ENCODE measurements at places on chromosomes 11 and 22.

DNA sequence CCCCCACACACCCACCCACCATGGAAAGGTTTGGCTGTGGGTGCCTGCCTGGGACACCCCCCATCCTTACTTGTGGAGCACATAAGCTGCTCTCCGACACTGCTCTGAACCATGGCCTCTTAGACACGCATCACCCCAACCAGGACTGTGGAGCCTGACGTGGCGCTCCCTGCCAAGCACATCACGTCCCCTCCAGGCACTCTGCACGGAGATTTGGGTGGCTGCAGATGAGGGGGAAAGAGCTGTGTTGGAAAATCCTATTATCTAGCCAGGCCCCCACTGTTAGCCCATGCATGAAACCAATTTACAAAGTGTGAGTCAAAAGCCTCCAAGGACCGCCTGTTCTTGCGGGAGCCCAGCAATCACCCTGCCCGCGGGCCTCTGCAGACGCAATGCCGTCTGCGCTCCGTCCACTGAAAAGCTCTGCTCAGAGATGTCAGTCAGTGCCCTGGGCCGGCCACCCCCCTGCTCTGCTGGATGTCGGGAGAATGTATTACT lies 163.4 kb upstream of the NECTIN1 start:
- DNase-seq, result no peak

DNA sequence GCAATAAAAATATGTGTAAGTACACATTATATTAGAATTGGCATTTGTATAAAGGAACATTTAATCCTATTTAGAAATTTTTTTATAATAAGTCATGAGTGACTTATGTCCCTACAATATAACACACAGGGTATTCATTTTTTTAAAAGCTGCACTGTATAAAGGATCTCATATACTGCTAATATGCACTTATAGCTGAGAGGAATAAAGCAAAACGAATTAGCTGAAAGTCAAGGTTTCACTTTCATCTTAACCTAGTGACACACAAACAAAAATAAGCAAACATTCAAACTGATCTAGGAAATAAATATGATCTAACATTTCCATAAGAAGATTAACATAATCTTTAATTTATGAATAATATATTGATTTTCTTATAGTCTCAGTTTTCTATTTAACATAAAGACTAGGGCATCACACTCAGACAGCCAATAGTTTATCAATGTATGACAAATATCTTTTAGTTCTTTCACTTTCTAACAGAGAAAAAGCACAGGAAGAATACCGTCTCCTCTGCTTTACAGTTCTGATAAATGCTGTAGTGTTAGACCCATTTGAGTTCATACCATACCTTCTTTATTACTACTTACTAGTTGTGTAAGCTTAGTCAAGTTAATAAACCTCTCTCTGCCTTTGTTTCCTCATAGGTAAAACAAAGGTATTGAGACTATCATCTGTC lies 42.9 kb downstream of the DCDC1 start:
- DNase-seq, result no peak

DNA sequence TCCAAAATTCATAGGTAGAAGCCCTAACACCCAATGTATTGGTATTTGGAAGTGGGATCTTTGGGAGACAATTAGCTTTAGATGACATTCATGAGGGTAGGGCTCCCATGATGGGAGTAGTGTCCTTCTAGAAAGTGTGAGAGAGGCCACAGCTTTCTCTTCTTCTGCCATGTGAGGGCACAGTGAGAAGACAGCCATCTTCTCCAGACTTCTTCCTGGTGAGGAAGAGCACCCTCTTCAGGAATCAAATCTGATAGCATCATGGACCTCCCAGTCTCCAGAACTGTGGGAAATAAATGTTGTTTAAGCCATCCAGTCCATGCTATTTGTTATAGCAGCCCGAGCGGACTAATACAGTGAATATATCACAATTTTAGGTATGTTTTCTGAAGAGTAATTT lies 96.9 kb downstream of the CNTN5 start:
- no peak for DNase-seq

DNA sequence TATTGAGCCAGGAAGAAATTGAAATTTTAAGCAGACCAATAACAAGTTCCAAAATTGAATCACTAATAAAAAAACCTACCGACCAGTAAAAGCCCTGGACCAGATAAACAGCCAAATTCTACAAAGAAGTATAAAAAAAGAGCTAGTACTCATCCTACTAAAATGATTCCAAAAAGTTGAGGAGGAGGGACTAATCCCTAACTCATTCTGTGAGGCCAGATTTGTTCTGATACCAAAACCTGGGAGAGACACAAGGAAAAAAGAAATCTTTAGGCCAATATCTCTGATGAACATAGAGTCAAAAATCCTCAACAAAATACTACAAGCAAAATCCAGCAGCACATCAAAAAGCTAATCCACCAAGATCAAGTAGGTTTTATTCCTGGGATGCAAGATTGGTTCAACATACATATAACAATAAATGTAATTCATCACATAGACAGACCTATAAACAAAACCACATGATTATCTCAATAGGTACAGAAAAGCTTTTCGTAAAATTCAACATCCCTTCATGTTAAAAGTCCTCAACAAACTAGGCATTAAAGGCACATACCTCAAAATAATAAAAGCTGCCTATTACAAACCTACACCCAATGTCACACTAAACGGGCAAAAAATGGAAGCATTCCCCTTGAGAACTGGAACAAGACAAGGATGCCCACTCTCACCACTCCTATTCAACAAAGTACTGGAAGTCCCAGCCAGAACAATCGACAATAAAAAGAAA lies 13.1 kb downstream of the OR52A5 start:
- DNase-seq, result no peak

GRCh38 chr11:127003260-127003981 lies 2.9 kb upstream of the KIRREL3 start:
- no peak for DNase-seq

GRCh38 chr11:130945896-130946295 lies 29.6 kb upstream of the SNX19 start:
- DNase-seq, result no peak

GRCh38 chr11:206002-206384 lies 1.2 kb downstream of the BET1L start:
- no peak for DNase-seq

DNA sequence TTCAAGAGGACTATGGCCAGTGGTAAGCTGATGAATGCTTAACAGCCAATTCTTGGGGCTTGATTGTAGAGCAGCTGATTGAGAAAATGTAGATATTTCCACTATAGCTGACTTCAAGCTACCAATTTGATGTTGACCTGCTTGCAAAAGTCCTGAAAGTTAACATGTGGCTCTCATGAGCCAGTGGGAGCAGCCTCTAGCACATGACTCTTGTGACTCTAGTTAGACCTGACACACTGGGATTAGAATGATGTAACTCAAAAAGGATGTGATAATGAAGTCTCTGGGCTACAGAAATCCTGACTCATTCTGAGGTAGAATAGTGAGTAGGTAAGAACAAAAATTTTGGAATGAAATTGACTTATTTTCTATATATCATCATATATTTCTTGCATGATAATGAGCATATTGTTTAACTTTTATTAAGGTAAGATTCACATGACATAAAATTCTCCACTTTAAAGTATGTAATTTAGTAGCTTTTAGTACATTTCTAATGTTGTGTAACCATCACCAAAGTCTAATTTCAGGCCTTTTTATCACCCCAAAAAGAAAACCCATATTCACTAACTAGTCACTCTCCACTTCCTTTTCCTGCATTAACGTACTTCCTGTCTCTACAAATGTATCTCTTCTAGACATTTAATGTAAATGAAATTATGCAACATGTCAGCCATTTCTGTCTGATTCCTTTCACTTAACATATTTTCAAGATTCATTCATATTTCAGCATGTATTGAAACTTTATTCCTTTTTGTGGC lies 16.1 kb upstream of the OR52H1 start:
- no peak for DNase-seq

DNA sequence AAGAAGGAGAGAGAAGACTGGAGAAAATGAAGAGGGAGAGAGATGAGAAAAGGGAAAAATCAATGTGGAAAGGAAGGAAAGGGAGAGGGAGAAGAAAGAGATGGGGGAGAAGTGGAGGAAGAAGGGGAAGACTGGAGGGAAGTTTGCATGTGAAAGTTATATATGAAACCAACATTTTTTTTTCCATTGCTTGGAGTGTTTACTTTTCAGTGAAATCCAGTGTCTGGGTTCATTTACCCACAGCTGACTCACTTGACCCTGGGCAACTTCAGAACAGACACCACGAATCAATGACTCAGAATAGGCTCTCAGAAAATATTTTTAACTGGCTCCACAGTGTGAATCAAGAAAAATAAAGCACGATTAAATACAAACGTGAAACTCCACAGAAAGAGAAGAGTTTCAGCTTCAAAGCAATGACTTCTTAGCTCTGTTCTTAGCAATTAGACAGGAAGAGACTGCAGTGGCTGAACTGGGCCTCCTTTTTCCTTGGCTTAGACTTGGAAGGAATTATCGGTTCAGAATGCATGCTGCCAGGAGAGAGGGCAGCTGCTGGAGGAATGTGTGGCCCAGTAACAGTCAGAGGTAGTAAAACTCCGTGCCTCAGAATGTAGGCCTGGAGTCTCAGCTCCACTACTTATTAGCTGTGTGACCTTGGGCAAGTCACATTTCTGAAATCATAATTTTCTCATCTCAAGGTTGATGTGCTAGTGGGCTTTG lies 237.5 kb downstream of the MIAT start:
- DNase-seq, result no peak

GRCh38 chr11:129163714-129164164 lies 28.4 kb downstream of the ARHGAP32 start:
- DNase-seq, result no peak

- DNase-seq, result no peak
Measured at GRCh38 chr11:116707746-116708145, 65.0 kb downstream of the BUD13 start.

DNA sequence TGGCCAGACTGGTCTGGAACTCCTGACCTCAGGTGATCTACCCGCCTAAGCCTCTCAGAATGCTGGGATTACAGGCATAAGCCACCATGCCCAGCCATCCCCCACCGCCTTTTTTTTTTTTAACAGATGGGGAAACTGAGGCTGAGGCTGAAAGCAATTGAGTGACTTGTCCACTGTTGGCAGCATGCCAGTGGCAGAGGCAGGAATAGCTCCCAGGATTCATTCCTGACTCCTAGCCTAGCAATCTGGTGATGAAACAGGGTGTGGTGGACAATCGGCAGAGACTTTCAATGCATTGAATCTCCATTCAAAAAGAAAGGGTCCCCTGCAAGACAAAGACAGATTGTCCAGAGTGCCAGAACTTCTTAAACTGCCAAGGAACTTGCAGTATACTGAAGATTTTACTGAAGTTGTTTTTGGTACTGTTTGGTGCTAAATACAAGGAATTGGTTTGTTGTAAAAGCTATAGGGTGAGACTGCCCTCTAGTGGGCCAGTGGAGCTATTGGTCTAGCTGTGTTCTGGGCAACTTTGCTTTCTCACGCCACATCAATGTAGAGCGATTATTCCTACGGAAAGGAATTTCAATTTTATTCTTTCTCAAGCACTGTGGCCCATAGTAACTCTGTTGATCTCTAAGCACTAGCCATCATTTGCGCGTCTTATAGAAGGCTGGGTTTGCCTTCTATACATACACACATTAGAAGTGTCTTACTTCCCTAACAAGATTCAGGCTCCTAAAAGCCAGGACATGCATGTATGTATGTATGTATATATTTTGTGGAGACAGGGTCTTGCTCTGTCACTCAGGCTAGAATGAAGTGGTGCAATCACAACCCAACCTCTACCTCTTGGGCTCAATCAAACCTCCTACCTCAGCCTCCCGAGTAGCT lies 21.0 kb downstream of the C22orf31 start:
- peak; percentile 68 for DNase-seq

- DNase-seq, result no peak
Measured at GRCh38 chr11:101786916-101787315, 127.9 kb upstream of the CEP126 start.

GRCh38 chr11:108718466-108718865 lies 53.6 kb downstream of the DDX10 start:
- no peak for DNase-seq

DNA sequence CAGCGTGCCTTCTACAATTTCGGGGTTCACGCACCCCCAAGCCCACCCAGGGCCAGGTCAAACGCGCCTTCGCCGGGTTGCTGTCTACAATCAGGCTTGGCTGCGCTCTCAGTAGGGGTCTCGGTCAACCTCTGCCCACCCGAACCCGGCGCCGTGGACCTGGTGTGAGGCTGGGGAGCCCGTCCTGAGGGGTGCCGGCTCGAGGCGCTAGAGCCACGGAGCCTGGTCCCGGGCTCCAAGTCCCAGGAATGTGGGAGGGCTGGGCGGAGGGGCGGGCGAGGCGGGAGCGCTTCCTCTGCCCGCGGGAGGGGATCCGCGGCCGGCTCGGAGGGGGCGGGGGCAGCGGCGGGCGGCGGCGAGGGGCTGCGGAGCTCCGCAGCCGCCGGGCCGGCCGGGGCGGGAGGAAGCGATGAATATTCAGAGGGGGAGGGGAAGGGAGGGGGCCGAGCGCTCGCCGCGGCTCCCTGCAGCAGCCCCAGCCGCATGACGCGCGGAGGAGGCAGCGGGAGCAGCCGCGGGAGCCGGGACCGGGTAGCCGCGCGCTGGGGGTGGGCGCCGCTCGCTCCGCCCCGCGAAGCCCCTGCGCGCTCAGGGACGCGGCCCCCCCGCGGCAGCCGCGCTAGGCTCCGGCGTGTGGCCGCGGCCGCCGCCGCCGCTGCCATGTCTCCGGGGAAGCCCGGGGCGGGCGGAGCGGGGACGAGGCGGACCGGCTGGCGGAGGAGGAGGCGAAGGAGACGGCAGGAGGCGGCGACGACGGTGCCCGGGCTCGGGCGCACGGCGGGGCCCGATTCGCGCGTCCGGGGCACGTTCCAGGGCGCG lies at the start of gene PTPRJ:
PTPRJ (plus strand) TSS at position 472 of the 819 bp plus-strand sequence. CDS start 354 bp downstream, outside the sequence.
- no peak for DNase-seq

GRCh38 chr22:29772170-29772641 lies 5.0 kb downstream of the UQCR10 start:
- no peak for DNase-seq

DNA sequence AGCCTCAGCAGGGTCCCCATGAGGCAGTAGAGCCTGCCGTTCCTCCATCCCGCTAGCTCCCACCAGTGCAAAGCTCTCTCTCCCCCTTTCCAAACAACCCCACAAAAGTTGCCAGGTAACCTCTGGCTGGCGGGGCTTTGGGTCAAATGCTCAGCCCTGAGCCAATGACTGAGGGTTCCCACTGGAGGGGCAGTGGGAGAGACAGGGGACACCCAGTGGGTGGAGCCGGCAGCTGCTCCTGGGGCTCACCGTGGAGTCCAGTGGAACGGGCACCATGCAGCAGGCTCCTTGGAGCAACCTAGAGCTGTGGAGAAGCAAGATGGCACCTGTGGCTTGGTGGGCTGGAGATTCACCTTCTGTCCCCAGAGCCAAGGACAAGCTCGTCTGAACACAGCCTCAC lies 25.0 kb upstream of the PPARA start:
- no peak for DNase-seq

DNA sequence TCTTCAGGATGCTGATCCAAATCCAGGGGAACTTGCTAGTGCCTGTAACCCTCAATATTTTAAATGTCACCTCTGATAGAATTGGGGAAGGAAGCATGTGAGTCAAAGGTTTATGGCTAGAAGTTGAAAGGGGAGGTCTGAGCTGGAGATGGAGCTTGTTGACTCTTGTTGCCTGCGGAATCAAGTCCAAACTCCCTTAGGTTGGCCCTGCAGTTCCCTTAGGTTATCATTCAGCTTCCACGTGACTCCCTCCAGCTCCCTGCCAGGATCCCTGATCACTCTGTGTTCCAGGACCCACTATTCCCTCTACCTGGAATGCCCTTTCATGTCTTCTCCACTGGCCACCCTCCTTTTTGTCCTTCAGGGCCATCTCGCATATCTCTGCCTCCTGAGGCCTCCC lies 26.2 kb upstream of the LIPT2 start:
- DNase-seq, result no peak

GRCh38 chr22:31639436-31640039 lies 22.5 kb downstream of the PISD start:
- DNase-seq, result no peak

Data from SK-N-MC (cell line).